ENCODE measurements at places on chromosomes 13 and 19. TPM values are rescaled to one million over a fixed set of nuclear protein-coding genes. Genes with fewer than 3 reads are reported as not detected.

Gene ARL11
- total RNA-seq: not detected

Gene SDHAF1
- total RNA-seq: 21.0 TPM

Gene FAM83E
- 6.8 TPM for total RNA-seq

Gene NLRP4
- total RNA-seq: 0.52 TPM

Gene ZNF625
- not detected for total RNA-seq

Gene ZNF83
- 34.2 TPM for total RNA-seq

Gene TMPRSS9
- not detected for total RNA-seq

Gene SELENOV
- not detected for total RNA-seq

- DNase-seq: no peak
Measured at GRCh38 chr19:30214651-30215051, 157.5 kb upstream of the ZNF536 start.

DNA sequence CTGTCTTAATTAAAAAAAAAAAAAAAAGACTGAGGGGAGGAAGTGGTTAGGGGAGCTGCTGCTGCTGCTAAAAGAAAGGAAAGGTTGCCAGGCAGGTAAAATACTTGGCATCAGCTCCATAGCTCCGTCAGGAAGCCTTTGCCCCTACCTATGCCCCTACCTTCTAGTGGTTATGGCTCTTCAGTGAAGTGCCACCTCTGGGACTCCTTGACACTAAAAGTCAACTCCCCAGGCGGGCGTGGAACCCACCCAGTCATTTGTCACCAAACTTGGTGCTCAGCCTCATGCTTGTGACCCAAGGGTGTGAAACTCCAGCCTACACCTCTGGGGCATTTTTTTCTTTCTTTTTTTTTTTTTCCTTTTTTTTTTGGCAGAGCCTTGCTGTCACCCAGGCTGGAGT, 4.9 kb upstream of the NECTIN2 start:
- DNase-seq: no peak

DNA sequence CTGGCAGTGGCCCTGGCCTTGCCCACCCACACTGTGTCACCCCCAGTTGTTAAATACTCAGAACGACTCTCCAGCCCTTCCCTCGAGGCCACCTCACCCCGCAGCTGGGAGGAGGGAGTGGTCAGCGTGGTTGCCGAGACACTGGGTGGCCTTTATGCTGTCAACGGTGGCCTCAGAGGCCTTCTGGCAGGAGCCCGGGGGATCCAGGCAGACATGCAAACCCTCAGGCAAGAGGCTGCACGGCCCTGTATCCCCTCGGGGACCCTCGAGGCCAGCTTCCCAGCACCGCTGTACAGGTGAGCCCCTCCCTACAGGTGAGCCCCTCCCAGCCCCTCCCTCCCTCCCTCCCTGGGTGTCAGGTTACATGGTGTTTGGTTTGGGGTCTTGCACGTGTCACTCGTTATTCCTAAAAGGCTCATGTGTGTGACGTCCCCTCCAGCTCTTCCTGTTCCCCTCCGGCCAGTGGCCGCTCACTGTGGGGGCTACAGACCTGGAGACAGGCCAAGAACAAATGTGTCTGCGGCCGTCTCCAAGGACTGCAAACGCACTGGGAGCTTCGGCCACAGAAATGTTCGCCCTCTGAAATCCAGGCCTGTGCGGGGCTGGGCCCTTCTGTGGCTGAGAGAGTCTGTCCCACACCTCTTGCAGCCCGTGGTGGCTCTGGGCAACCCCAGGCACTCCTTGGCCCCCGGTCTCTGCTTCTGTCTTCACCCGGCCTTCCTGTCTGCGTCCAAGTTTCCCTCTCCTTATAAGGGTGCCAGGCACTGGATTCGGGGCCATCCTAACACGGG, at the start of gene TEKTIP1:
Gene TEKTIP1, plus strand, starts transcription at position 210 of the 791 bp plus-strand sequence. Its CDS starts 4 bp downstream, at position 214.
- DNase-seq: no peak

- DNase-seq: no peak
Measured at GRCh38 chr19:32404933-32405430, 588 bp upstream of the DPY19L3 start.

GRCh38 chr19:55855160-55855559, 18.8 kb downstream of the NLRP4 start:
- DNase-seq: no peak

DNA sequence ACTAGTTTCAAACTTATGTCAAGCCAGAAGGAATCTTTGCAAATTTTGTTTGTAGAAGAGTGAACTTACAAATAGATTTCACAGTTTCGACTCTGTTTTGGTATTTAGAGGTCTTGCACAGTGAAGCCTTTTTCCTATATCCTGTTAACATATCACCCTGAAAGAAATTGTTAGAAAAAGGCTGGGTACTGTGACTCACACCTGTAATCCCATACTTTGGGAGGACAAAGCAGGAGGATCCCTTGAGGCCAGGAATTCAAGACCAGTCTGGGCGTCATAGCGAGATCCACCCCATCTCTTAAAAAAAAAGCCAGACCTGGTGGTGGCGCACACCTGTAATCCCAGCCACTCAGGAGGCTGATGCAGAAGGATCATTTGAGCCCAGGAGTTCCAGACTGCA, 224.0 kb downstream of the GGACT start:
- DNase-seq: no peak

DNA sequence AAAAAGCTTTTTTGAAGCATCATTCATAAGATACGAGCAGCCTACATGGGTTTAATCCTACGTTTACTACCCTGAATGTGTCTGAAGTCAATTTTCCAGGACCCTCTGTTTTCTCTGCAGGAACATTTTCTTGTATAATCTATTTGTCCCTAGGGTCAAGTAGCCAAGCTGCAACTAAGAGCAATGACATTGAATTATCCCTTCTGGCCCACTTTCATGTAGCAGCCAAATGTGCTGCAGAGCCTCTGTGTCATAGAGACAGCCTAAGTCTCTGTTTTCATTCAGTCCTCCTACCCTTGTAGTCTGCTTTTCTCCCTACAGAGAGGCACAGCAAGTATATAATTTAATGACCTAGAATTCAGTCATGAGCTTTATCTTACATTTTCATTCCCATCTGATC, 82.1 kb downstream of the ZAR1L start:
- no peak for DNase-seq

DNA sequence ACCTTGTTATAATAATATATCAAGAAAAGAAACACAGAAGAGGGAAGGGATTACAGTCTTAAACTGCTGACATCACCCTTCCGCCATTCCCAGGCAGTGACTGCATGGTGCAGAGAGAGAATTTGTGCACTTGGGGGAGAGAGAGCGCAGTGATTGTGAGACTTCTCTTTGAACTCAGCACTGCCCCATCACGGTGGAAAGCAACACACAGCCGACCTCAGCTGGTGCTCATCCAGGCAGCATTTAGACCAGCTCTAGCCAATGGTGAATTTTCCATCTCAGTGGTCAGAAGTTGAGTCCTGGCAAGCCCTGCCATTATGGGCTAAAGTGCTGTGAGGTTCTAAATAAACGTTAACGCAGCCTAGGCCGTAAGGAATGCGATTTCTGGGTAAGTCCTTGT, 1681.5 kb downstream of the EFNB2 start:
- DNase-seq: no peak

GRCh38 chr19:40763526-40763925, 11.8 kb upstream of the MIA start:
- no peak for DNase-seq

DNA sequence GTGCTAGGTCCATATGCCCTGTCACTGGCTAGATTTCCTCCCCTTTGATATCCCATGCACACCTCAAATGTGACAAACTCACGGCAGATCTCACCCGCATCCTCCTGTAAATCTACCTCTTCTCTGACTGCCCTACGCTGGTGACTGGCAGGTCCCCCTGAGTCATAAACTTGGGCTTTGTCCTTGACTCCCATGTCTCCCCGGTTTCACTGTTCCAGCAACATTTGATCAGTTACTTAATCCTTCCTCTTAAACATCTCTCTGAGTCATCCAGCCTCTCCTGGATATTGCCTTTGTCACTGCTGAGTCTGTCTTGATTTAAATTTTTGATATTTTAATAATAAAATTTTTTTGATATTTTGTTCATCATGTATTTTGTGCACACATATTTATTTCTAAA, 26.5 kb downstream of the FAM216B start:
- no peak for DNase-seq

DNA sequence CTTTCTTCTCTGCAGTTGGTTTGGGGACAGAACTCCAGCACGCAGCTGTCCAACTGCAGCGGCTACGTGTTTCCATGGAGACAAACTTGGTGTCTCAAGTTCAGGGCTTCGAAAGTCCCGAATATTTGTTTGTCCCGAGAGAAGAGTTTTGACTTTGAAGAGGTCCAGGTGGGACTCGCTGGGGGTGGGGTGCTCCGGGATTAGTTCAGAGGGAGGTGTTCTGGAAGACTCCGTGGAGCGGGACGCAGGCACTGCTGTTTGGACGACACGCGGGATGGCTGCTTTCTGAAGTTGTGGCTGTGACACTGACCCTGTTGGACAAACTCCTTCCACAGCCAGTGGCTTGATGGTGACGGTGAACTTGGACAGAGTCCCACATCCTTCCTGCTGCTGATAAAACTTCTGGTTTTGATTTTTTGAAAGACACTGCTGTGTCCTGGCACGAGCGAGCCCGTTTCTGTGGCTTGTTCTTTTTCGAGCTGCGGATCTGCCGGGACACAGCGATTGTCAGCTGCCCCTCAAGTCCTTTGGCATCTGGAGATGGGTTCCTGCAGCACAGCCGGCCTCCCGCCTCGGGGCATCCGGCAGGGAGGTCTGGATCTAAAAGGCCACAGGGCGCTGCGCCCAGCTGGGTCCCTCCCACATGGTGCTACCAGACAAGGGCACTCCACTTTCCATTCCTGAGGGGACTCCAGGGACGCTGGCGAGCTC, 15.9 kb upstream of the RANBP3 start:
- no peak for DNase-seq

GRCh38 chr19:36331353-36332228, 47.4 kb downstream of the ZFP14 start:
- DNase-seq: no peak

- DNase-seq: no peak
Measured at GRCh38 chr19:24098359-24098758, 11.4 kb downstream of the ZNF254 start.

DNA sequence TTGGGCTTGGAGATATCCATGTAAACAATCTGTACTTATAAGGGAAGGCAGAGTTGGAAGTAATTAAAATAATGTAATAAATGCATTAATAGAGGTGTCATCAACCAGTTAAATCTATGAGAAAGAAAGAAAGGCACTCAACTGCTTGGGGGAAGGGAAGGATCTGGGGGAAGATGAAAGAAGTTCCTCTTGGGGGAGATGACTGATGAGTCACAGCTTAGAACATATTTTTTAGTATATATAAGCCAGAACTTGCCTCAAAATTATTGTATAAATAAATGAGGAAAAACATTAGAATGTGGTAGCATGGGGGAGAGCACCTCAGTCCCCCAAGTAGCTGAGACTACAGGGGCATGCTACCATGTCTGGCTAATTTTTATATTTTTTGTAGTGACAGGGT, 205.8 kb downstream of the GGACT start:
- no peak for DNase-seq

DNA sequence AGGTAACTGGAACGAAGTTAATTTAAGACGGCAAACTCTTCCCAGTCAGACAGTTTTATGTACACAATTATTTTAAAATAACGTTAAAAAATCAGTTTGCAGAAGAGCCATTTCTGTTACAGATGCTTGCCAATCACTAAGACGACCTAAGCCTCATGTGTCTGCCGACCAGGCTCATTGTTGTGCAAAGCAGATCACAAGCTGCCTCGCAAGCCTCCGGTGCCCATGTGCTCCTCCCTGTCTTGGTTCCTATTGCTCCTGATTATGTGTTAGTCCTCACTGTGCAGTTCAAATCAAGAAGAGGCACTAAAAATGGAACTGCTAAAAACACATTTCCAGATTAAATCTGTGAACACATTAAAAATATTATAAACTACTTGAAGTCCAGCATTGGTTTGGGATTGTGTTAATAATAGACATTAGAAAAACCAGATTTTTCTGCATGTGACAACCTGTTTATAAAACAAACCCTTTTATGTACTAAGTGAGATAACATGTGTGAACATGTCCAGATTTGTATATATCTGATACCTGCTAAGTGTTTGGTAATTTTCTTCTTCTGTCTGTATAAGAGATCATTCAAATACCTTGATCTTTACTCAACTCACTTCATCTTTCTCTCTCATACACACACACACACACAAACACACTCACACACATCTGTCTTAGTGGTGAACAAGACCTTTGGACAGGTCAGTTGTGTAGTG, 81.9 kb upstream of the SLC15A1 start:
- DNase-seq: no peak

GRCh38 chr19:1921326-1921725, 16.1 kb downstream of the ADAT3 start:
- no peak for DNase-seq

- no peak for DNase-seq
Measured at GRCh38 chr19:47303966-47304365, 5.7 kb upstream of the C5AR1 start.

GRCh38 chr13:95858286-95859075, 181.5 kb downstream of the DNAJC3 start:
- no peak for DNase-seq

DNA sequence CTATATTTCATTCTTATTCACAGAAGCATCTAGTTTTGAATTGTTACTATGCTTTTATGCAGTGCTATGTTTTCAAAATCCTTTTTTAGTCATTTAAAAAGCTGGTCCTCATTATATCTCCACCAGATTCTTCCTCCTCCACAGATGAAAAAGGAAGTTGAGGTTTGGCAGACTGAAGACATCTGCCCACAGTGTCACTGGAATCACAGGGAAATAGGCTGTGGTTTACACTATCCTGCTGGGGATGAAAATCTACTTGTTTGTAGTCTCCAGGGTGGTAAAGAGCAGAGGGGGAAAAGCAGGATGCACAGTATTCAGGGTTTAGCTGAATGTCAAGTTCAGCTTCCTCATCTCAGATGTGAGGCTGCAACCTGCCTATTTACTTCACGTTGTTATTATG, 351.2 kb downstream of the DNAJC15 start:
- no peak for DNase-seq

DNA sequence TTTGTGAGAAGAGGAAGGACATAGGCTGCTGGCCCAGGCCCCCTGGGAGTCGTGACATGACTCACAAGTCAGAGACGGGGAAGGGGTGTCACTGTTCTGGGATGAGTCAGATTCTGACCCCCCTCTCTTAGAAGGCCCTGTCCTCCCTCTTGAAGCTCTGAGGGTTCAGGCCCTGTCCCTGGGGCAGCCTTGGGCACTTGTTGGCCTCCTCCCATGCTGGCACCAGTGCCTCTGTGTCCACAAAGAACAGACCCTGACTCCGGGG, 2.7 kb upstream of the CEACAM7 start:
- DNase-seq: no peak

All from HCT116 (cell line).